ENCODE measurements at places on chromosomes 16 and 17.

DNA sequence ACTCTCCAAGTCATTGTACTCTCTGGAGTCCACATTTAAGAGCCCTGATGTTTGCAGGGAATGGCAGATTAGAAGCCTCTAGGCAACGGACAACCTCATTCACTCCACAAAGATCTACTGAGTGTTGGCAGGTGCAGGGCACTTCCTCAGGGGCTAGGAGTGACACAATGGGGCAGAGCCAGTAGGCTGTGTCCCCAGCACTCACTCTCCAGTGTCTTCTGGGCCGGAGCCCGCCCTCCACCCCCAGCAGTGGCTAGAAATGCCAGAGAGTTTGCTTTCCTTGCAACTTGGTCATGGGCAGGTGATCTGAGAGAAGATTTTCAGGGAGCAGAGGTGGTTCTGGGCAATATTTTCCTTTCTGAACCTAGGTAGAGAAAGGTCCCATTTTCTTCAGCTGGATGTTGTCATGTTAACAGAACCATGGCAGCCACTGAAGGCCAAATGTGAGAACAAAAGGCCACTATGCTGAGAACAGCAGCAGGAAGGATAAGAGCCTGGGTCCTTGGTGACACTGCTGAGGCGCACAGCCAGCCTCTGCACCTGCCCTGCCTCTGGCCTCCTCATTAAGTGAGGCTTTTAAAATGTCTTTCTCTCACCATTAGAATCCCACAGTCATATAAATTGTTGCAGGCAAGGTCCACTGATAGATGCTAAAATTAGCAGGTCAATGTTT lies 96.2 kb downstream of the USP31 start:
- DNase-seq = no peak

- DNase-seq = no peak
Measured at GRCh38 chr17:79478051-79478461, 132.8 kb downstream of the RBFOX3 start.

GRCh38 chr17:73938706-73939105 lies 264.8 kb upstream of the RPL38 start:
- no peak for DNase-seq

GRCh38 chr16:22177968-22178930 lies 15.9 kb downstream of the SDR42E2 start:
- DNase-seq = no peak

DNA sequence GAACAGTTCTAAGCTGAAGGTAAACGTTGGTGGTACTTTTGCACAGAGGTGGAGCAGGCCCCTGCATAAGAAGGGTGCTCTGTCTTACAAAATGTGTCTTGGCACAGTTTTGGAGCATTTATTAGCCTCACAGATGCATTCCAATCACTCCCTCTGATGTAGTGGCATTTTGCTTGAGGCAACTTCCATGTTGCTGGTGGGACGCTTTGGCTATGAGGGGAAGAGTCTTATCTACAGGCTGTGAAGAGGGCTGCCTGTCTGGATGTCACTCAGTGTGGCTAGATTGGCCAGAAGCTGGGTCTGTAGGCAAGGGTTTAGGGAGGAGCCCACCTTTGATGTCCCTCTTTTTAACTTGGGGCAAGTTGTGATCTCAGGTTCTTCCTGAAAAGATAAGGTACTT lies 2.6 kb upstream of the RARA start:
- no peak for DNase-seq

GRCh38 chr16:58331024-58331707 lies 36.3 kb upstream of the PRSS54 start:
- DNase-seq = no peak

- DNase-seq = no peak
Measured at GRCh38 chr17:81877569-81877968, 6.4 kb upstream of the ARHGDIA start.
